Hematopoietic multipotent progenitor cell treated with erythropoietin and hydrocortisone succinate and interleukin-3 and kit ligand, for 17 days (in vitro differentiated cells): ENCODE measurements at places on chromosomes 1 and 21.

DNA sequence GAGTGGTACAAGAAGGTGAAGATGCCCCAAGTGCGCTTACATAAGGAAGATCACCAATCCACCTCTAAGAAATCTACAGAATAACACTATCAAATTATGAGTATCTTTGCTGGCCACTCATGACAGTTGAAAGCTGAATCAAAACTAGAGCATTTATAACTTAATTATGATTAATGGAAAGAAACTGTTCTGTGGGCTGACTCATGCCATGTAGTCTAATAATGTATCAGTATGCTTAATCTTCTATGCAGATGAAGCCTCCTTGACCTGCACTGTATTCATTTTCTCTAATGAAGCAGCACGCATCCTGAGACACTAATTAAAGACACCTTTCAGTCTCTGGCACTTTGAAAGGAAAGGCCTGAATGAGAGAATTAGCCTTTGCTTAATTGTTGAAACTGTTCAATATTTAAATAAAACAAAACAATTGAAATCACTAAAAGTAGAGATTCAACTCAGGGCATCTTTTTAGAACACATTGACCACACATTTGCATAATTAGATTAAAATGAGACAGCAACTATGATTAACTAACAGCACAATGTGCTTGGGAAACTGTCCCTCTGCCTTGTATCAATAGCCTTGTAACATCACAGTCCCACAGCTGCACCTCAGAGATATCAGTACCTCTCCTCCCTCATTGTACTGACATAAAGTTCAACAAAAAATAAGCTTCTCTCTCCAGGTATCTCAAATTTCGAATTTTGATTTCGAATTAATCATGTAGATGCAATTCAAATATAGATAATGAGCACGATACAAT is 105.6 kb downstream of the NTPCR start:
- no peak for DNase-seq

- DNase-seq: peak; percentile 88
Measured at GRCh38 chr1:182235952-182236650, 155.5 kb downstream of the GLUL start.

GRCh38 chr21:44763050-44763378 is 38.6 kb downstream of the UBE2G2 start:
- DNase-seq: no peak

- no peak for DNase-seq
Measured at GRCh38 chr1:198640174-198640573, 1.3 kb downstream of the PTPRC start.

- no peak for DNase-seq
Measured at GRCh38 chr1:12132078-12132477, 34.7 kb upstream of the TNFRSF1B start.

DNA sequence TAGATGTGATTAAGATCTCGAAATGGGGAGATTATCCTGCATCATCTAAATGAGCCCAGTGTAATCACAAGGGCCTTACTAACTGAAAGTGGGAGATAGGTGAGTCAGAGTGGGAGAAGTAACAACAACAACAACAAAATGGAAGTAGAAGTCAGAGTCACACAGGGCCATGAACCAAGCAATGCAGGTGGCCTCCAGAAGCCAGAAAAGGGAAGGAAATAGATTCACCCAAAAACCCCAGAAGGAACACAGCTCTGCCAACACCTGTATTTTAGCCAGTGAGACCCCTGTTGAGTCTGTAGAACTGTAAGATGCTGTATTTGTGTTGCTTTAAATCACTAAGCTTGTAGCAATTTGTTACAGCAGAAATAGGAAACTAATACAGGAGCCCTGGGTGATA is 4.1 kb downstream of the TAGLN2 start:
- DNase-seq: no peak

DNA sequence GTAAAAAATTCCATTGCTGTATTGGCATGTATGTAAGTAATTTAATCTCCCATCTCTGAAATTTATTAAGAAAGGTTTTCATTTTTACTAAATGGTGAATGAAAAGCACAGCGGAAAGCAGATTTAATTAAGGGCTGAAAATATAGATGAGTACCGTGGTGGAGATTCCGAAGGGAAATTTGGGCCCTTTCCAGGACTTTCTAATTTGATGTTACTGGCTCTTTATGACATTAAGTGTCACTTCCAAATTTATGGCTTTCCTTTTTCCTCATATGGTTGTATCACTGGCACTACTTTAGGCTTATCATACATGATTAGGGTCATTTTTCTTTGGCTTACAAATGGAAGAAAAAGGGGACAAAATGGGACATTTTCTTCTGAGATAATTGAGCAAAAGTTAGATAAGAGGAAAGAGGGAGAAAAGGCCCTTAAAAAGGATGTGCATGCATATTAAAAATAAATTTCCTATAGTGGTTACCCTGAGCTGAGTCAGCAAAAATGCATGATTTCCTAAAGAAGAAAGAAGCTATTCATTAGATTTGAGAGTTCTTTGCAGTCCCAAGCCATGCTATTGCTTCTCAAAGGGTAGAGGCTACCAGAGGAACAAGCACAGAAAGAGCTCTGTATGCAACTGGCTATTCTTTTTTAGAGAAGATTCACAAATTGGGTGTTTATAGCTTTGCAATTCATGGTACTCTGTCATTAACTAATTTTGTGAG is 74.9 kb upstream of the CNIH3 start:
- DNase-seq: no peak

DNA sequence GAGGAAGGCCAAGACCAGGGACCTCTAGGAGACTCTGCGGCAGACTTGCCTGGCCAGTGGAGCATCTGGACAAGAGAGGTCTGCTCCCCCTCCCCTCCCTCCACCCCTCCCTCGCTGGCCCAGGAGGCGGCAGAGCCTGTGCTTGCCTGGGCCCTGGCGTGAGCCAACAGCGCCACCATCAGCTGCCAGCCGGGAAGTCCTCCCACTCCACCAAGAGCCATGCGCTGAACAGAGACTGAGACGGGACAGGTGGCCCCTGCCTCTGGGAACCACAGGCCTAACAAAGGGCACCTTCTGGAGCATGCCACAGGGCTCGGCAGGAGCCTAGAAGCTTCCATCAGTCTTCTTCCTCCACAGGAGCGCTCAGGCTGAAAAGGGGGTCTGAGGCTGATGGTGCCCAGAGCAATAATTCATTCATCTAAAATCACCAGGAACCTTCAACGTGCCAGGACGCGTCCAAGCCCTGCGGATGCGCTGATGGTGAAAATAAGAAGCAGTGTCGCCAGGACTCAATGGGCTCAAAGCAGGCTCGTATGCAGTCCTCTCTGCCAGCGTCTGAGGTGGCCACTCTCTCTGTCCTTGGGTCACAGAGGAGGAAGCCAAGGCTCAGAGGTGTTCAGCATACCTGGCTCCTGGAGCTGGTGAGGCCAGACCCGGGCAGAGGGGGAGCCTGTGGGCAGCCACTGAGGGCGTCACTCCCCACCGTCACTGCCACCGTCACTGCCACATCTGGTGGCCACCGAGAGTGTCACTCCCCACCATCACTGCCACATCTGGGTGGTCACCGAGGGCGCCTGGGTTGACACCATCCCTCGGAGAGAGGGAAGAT is 161.2 kb downstream of the NPHP4 start:
- no peak for DNase-seq

DNA sequence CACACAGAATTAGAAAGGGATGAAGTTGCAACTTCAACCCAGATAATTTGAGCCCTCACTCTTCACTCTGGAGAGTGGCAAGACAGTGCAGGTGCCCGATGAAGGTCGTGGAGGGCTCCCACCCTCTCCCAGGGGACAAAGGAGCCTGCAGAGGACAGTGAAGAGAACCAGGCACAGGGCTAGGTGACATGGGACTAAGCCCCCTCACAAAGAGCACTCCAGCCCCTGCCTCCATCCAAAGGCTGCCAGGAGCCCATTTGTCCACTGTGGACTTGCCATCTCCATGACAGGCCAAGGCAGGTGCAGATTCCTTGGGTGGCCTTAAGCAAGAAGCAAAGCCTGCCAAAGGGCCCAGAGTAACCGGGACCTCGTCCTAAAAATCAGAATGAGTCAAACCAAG is 15.1 kb downstream of the ERRFI1 start:
- no peak for DNase-seq

DNA sequence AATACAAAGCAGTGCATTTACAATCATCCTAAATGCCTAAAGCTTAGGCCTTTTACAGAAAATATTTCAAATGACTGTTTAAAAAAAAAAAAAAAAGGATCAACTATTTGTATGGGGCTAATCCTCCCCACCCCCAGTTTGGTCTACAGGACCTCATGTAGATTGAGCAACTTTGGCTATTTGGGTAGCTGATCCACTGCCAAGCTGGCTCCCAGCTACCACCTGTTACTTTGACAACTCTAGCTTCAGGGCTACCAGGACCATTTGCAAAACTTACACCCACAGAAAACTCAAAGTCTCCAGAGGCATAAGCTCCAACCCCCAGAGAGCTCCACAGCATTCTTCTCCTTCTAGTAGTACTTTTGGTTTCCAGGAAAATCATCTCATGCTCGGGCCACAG is 29.4 kb downstream of the JAK1 start:
- no peak for DNase-seq

DNA sequence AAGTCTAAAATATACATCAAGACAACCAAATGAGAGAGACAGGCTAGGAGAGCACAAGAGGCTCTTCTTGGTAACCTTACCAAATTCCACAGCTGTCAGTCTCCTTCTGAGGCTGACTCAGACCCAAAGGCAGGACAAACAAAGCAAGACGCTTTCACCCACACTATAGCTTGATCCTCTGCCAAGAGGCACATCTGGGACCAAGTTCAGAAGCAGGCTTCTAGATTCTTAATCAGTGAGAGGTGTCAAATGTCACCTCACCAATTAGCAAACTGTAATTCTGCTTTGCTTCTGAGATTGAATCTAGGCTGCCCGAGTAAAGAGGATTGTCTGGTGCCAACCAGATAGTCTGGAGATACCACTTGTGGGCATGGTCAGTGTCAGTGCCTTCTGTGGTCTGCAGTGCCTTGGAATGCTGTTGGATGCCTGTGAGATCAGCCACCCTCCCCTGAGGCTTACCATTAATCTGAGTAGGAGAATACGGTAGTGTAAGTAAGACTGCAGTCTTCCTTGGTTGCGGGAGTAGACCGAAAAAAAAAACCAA is 151.0 kb downstream of the FMN2 start:
- no peak for DNase-seq

- no peak for DNase-seq
Measured at GRCh38 chr1:7500381-7501083, 270.6 kb upstream of the VAMP3 start.

DNA sequence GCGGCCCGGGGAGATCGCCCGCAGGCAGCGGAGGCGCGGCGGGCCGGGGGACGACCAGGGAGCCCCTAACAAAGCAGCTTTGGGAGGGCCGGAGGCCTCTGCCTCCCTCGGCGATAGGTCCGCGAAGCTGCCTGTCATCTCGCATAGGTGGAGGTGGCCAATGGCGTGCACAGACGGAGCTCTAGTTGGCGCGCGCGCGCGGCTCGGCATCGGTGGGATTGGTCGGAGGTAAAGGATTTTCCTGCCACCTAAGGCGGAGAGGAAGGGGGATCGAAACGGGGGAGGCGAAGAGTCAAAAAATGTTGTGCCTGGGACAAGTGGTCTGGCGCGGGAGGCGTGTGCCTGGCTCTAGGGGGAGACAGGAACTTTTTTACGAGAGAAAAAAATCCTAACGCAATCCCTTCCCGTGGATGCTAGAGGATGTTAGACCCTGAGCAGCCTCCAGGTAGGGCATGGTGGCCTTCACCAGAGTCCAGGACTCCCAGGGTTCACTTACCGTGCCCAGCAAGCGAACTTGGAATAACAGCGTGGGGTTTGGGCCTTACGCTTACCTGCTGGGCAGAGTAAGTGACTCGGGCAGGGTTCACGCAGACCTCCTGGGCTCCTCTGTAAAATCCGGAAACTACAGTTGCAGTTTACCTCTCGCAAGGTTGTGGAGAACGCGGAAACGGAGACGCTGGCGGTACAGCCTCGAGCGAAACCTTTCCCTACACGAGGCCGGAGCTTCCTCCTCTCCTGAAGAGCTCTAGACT is 99.9 kb upstream of the SOD1 start:
- DNase-seq: no peak

- no peak for DNase-seq
Measured at GRCh38 chr1:162299018-162299417, 77.6 kb downstream of the SPATA46 start.

GRCh38 chr1:65606426-65606825 is 186.0 kb downstream of the LEPR start:
- no peak for DNase-seq

GRCh38 chr1:203048086-203048485 is 21.8 kb downstream of the PPFIA4 start:
- no peak for DNase-seq

GRCh38 chr1:230308039-230308438 is 118.1 kb downstream of the PGBD5 start:
- DNase-seq: no peak

- DNase-seq: no peak
Measured at GRCh38 chr1:201731592-201731991, 97.4 kb upstream of the IPO9 start.

DNA sequence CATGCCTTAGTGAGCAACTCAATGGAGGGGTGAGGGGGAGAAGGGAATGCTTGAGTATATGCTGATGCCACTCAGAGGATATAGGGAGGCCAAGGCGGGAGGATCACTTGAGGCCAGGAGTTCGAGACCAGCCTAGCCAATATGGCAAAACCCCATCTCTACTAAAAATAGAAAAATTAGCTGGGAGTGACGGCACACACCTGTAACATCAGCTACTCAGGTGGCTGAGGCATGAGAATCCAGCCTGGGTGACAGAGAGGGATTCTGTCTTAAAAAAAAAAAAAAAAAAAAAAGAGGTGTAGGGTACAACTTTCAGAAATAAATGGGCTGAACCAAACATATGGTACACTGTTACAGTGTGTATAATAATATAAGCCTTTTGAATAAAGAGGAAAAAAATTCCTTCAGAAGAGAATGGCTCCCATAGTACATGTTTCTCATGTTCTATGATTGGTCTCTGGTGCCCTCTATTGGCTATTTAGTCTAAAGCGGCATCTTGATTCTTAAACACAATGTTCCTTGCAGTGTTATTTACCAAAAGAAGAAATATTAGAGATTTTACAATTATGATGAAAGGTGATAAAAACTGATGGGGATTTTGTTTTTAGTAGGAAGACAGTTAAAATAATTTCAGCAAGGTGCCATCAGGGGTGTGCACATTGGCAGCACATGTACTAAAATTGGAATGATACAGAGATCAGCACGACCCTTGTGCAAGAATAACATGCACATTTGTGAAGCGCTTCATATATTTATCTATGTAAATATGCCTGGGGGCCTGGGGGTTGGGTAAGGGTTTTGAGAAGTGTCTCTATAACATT is 109.8 kb downstream of the PATJ start:
- DNase-seq: peak; percentile 62

DNA sequence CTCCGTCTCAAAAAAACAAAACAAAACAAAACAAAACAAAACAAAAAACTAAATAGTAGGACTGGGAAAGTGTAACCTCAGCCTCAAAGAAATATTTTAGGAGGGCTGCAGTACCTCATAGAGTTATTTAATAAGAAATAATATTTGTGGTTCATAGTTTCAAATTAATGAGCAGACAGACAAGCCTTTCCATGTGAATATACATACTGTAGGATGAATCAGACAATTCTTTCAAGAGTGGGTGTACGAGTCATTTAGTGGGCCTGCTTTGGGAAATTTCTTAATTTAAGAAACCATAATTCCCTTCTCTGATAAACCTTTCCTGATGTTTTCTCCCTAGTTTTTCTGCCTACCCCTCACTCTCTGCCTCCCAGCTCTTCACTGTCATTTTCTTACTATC is 52.5 kb downstream of the CDC14A start:
- no peak for DNase-seq
